ENCODE measurements at places on chromosomes 3 and 15. TPM values are rescaled to one million over a fixed set of nuclear protein-coding genes. Genes with fewer than 3 reads are reported as not detected.

The LSAMP gene
- 0.17 TPM for total RNA-seq

The KIF23 gene
- 0.25 TPM for total RNA-seq

The CMTM6 gene
- 77.9 TPM for total RNA-seq

The C15orf62 gene
- total RNA-seq, result 0.92 TPM

The SLC12A1 gene
- 0.42 TPM for total RNA-seq

The CCNDBP1 gene
- total RNA-seq, result 25.4 TPM

The ADAMTS17 gene
- total RNA-seq, result 46.9 TPM

The SLC22A14 gene
- not detected for total RNA-seq

The TOMM70 gene
- 39.5 TPM for total RNA-seq

The GOLGA6L10 gene
- total RNA-seq, result 0.42 TPM

The EXD1 gene
- not detected for total RNA-seq

The SHC4 gene
- 0.19 TPM for total RNA-seq

The IGF2BP2 gene
- 35.0 TPM for total RNA-seq

The MCF2L2 gene
- total RNA-seq, result 0.47 TPM

The ZDHHC19 gene
- 0.59 TPM for total RNA-seq

The ADGRG7 gene
- total RNA-seq, result 2.1 TPM

The CA12 gene
- total RNA-seq, result 2.9 TPM

The TPRA1 gene
- total RNA-seq, result 27.1 TPM

The CHRNA7 gene
- 0.08 TPM for total RNA-seq

The STXBP5L gene
- not detected for total RNA-seq

The MNS1 gene
- total RNA-seq, result 0.08 TPM

The ZIC4 gene
- not detected for total RNA-seq

The SGO1 gene
- 9.6 TPM for total RNA-seq

All from liver (tissue), 10 donors.